ENCODE measurements at places on chromosomes 7 and 10.

DNA sequence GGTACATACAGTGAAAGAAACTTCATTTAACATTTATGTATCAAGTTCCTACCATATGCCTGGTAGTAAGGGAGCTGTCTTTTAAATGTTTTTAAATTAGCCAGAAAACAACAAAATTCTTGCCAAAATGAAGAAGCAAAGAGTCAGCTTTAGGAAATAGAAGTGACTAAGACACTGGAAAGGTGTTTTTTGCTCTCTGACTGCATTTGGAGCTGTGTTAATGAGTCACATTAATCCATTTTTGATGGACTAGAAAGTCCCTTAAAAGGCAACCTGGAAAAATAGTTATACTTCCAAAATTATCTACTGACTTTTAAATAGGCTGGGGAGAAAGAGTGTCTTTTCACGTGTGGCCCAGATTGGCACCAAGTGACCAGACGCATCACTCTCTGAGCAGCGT is 3.9 kb upstream of the COL17A1 start:
- no peak for DNase-seq

DNA sequence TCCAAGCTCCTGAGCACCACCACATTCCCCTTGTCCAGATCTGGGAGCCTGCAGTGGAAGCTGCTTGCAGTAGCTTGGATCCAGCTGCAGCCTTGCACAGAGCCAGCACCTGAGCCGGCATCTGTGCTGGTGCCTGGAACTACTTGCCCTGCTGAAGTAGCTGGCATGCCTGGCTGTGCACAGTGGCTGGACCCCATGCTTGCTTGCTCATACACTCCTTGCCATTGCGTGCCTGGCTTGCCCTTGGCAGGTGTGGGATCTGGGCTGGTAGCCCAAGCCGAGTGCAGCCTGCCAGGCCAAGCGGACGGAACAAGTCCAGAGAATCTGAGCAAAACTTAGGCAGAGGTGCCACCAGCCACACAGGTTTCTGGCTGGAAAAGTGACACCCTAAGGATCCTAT is 759.9 kb downstream of the IPMK start:
- no peak for DNase-seq

- DNase-seq: no peak
Measured at GRCh38 chr7:35379481-35379880, 125.6 kb upstream of the TBX20 start.

GRCh38 chr7:153099235-153099634 is 339.7 kb downstream of the ACTR3B start:
- no peak for DNase-seq

- DNase-seq: no peak
Measured at GRCh38 chr7:18425838-18426445, 69.6 kb upstream of the HDAC9 start.

- DNase-seq: no peak
Measured at GRCh38 chr7:134643131-134643530, 3.5 kb upstream of the BPGM start.

DNA sequence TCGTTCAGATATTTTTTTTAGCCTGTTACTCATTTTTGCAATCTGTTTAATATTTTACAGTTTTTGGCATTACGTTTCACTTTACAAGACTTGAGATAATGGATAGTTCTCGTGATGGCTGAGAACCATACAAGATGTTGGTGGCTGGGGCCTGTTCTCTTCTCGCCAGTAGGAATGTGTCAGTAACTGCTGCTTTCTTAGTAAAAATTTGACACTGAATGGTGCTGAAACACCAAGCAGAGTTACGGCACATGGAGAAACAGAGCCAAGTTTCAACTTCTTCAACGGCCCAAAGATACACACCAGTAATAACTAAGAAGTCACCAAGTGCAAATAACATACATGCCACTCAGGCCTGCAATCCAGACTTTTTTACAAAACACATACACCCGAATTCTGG is 130.4 kb downstream of the NRP1 start:
- no peak for DNase-seq

- no peak for DNase-seq
Measured at GRCh38 chr10:118203461-118203860, 138.7 kb downstream of the FAM204A start.

- DNase-seq: no peak
Measured at GRCh38 chr7:133789974-133790373, 337.2 kb upstream of the LRGUK start.

DNA sequence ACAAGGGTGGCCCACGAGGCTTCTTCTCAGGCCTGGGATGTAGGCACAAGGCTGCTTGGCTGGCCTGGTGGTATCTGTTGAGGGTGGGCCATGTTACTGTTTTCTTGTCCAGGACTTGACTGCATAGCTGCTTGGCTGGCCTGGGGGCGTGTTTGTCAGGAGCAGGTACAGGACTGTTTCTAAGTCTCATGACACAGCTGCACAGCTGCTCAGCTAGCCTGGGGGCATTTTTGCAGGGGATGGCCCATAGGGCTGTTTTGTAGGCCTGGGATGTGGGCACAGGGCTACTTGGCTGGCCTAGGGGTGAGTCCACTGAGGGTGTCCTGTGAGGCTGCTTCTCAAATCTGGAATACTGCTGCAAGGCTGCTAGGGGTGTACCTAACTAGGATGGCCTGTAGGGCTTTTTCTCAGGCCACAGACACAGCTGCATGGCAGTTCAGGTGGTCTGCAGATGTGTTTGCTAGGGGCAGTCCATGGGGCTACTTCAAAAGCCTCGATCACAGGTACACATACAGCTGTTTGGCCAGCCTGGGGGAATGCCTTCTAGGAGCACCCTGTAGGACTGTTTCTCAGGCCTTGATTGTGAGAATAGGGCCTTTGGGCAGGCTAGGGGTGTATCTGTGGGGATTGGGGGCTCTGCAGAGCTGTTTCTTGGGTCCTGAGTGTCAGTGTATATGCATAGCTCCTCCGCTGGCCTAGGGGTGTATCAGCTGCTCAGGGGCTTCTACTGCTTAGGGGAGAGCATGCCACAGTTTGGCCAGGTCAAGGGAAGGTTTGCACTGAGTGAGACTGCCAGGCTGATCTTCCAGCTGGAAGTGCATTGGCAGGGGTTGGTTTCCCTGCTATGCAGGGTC is 26.6 kb upstream of the PLA2G12B start:
- no peak for DNase-seq

- DNase-seq: no peak
Measured at GRCh38 chr7:136878878-136879277, 10.4 kb downstream of the CHRM2 start.

DNA sequence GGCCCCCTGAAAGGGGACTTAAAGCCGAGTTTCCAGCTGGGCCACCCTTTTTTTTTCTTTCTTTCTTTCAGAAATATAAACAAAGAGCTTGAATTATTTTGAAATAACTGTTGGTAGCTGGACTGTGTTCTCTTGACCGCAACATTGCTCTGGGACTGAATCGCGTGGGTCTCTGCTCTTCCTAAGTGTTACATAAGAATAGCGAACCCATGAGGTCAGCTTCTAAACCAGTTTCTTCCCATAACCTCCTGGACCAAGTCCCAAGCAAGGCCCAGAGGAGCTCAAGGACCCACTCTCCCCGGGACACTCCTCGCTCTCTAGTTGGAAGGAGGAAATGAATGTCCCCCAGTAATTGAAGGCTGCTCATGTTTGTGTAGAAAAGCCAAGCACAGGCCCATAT is 91.1 kb downstream of the CXCL12 start:
- no peak for DNase-seq

GRCh38 chr7:131498237-131498885 is 58.1 kb downstream of the PODXL start:
- DNase-seq: no peak

GRCh38 chr7:44801890-44802289 is 5.4 kb downstream of the PPIA start:
- DNase-seq: no peak

DNA sequence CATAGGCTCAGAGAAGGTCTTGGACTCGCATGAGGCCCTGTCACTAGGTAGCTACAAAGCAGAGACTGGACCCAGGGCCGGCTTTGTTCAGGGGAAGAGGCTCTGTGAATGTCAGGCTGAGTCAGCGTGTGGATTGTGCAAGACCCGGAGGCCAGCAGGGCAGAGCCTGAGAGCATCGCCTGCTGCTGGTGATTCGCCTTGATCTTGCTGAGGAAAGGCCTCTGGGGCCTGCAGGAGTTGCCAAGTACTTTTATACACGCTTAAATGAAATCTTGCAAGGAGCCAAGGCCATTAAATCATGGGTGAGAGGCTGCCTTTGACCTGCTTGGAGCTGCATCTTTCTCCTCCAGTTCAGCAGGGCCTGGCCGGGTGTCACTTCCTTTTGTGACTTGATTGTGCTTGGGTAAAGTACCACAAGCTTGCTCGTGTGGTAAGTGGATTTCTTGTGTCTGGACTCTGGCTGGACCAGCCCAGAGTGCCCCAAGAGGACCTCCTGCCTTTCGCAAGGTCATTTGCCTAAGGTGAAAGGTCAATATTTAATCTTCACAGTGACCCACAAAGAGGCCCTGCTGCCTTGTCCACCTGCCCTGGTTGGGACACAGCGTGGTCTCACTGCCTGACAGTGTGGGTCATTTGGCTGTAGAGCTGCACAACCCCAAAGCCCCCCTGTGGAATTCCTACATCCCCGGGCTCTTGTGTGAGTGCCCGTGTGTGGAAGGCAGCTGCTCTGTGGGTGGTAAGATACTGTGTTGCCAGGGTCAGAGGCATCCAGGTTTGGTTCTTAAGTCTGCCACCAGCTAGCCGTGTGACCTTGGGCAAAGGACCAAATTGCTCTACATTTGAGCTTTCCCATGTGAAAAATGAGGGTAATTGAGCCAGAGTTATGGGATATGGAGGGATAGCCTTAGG is 38.6 kb upstream of the SH2D4B start:
- DNase-seq: peak; percentile 71

DNA sequence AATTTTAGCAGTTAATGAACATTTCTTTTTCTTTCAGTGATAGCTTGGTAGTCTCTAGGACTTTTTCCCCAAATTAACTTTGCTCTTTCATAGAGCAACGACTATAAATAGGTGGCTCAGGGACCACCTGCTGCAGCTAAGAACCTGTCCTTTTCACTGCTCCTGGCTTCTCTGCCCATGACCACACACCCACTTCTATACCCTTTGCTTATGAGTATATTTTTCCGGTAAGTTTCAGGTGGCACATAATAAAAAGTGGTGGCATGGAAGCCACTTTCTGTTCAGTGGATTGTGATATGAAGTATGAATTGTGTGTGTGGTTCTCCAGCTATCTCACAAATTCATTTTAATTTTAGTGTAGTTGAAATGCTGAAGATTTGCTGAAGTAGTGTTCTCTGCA is 1.2 kb downstream of the ING3 start:
- DNase-seq: no peak

DNA sequence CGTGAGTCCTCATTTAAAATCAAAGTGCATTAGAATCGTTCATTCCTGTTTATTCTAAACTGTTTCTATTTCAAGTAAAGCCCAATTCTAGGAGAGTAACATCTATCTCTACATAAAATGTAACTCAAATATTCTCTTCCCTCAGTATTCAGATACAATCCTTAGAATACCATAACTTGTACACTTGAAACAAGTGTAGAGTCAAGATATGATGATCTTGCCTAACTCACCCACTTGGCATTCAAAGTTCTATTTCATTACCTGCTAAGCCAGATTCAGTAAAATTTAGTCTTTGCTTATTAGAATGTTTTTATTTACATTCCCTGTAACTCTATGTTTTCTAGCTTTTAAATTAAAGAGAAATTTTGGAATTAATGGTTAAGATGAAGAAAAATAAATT is 31.6 kb downstream of the PRPS1L1 start:
- DNase-seq: no peak

DNA sequence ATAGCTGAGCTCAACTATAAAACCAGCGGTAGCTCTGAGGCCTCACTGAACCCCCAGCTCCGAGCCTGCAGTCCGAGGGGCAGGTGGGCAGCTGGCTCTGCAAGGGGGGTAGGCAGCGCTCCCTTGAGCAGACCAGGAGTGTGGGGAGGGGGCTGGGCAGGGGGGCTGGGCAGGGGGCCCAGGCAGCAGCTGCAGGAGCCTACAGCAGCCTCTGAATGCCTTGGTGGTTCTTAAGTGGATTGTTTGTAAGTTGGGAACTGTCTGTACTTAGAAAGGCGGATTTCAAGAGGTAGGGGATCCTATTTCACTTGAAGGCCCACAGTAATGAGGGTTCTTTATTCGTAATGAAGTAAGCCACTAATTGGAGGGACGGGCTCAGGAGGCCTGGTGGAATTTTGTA is 72.3 kb downstream of the ICA1 start:
- DNase-seq: no peak

DNA sequence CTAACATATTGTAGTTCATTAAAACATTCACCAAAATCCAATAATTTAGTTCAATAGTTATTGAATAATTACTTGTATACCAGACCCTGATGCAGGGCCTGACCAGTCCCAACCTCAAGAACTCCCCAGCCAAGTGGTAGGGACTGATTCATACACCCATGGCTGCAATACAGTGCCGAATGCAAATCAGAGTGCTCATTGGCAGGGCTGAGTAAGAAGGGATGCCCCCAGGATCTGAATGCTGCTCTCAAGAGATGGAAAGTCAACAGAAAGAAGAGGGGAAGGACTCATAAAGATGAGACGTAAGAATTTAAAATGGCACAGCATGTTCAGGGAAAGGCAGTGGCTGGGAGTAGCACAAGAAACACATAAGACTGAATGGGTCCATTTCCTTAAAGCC is 29.9 kb downstream of the ZNF438 start:
- DNase-seq: no peak

- DNase-seq: no peak
Measured at GRCh38 chr7:11570922-11571550, 261.0 kb downstream of the THSD7A start.

DNA sequence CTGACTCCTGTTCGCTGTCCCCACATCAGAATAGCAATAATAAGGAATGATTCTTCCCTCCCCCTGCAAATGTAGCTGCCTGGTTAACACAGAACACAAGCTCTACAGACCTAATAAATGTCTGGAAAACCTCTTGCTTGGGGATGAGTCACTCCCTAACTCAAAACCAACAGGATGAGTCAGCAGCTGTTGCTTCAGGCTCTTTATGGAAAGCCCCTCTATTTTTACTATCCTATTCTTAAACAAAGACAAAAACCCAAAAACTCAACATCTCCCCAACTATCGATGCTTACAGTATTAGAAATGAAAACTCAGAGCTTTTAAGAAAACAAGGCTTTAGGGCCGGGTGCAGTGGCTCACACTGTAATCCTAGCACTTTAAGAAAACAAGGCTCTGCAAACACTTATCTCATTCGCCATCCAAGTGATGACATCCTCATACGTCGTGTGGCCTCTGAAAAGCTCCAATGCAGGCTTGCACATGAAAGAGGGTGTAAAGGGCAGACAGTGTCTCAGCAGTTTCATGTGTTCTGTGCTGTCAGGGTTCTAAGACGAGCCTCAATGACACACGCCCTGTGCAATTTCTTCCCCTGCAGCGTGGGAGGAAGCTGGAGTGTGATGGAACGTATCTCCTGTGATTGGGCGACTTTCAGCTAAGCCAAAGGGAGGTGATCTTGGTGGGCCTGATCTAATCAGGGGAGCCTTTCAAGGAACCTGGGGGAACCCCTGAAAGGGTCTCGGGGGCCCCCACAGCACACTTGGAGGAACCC is 70.1 kb downstream of the AMZ1 start:
- DNase-seq: peak; percentile 90

DNA sequence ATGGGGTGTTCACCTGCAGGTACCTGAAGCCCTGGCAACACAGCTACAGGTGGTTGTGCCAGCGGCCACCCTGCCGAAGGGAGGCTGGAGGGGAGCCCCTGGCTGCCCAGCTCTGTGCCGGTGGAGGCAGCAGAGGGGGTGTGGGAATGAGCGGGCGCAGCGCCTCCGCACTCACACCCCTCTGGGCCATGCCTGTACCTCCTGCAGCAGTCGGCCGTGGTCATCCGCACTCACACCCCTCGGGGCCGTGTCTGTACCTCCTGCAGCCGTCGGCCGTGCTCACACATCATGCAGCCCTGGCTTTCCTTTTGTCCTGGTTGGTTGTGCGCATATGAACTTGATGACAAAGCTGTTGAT is 1.7 kb downstream of the ZNF511 start:
- DNase-seq: no peak

Data from T-helper 2 cell treated with Interferon-gamma antibody and Interleukin-4, amounts not matched to agents 5 μg/mL and 100 μg/mL, for 36 hours (primary cell).